ENCODE measurements at places on chromosomes 4 and X.
A peak's percentile ranks its signal among the peaks of the same experiment; 100 is the strongest.

GRCh38 chrX:111857534-111858060 lies 18.4 kb upstream of the TRPC5OS start:
- DNase-seq = no peak

DNA sequence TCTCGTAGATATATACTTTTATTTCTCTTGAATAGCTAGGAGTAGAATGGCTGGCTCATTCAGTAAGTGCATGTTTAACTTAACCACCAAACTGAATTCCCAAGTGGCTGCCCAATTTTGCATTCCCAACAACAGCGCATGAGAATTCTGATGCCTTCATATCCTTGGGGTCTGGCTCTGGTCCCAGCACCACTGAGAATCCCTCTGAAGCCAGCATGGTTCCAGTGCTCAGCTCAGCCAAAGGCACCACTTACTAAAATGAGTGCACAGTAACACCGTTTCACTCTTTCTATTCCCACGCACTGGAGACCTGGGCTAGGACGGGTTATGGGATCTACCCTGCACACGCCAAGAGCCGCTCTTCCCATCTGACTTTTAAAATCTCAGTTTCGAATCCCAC lies 60.4 kb downstream of the CASP3 start:
- no peak for DNase-seq

DNA sequence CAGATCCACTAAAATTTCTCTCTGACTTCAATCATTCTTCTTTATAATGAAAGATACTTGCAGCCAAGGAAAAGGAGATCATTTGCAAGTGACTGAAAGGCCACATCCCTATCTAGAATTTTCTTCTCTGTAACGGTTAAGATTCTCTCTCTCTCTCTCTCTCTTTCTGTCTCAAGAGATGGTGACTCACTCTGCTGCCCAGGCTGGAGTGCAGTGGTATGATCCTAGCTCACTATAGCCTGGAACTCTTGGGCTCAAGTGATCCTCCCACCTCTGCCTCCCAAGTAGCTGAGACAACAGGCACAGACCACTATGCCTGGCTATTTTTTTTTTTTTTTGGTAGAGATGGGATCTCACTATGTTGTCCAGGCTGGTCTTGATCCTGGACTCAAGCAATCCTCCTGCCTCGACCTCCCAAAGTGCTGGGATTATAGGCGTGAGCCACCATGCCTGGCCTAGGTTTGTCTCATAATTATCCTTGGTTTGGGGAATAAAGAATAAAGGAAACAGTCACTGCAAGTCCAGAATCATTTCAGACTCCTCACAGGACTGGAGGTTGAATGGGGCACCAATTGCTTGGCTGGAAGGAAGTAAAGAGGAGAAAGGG lies 33.3 kb upstream of the GALNT7 start:
- peak; percentile 61 for DNase-seq

DNA sequence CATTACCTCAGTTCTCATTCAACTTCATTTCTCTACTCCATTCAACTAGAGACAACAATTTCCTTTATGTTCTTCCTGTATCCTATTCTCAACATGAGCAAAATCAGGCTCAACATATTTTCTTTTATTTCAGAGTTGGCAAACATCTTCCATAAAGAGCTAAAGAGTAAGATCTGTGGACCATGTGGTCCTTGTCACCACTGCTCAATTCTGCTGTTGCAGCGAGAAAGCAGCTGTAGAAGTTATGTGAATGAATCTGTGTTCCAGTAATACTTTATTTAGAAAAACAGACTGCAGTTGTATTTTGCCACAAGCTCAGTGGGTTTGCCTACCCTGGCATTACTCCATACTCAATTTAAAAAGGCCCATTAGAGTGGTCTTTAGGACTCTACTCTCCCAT lies 2057.3 kb downstream of the ARAP2 start:
- no peak for DNase-seq

- no peak for DNase-seq
Measured at GRCh38 chr4:176526704-176527103, 206.9 kb downstream of the SPCS3 start.

GRCh38 chrX:137567682-137568232 lies 1.8 kb downstream of the ZIC3 start:
- no peak for DNase-seq

DNA sequence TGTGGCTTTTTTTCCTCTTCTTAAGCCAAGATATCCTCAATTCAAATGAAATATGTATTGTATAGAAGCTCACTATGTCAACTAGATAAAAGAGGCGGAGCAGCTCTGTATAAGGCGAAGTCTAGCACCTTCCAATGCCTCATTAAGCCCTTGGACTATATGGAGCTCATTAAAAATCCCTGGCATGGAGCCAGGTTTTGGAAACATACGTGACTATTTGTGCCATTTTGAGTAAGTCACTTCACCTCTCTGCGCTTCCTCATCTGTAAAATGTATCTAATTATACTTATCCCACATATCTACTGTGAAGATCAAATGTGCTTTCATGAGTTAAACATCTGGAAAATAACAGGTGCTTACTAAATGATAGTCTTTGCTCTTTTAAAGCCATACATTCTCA lies 57.2 kb downstream of the YIPF6 start:
- DNase-seq = no peak
